ENCODE measurements at places on chromosomes 16 and 17.

DNA sequence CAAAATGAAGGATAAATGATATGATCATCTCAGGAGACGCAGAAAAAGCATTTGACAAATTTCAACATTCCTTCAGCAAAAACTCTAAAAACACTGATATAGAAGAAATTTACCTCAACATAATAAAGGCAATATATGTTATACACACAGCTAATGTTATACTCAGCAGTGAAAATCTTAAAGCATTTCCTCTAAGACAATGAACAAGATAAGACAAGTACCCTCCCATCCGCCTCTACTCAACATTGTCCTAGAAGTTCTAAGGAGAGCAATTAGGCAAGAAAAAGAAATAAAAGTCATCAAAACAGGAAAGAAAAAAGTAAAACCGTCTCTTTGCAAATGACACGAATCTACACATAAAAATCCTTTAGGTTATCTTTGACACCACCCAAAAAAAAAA, 1432.8 kb downstream of the CDH11 start:
- no peak for DNase-seq

DNA sequence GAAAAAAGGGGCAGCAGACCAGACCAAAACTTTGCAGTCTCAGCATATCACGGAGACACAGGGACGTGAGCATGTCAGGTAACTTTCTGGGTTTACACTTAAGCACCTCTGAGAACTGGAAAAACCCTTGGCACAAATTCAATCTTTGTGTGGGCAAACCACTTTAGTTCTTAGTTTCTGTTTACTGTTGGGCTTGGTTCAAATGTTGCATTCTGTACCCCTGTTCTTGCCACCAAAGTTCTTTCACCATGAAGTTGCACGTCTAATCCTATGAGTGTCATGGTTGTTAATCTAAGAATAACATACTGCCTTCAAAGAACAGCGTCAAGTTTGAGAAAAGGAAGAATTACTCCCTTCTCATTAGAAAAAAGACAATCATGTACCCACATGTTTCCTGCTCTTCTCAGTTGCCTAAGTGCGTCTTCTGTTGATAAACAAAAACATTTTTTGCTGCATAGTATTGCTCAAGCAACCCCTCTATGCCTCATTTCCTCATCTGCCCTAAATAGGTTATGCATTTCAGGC, 11.6 kb downstream of the KRT33A start:
- DNase-seq: peak; percentile 88

GRCh38 chr16:24493821-24494220, 45.5 kb upstream of the RBBP6 start:
- DNase-seq: no peak

DNA sequence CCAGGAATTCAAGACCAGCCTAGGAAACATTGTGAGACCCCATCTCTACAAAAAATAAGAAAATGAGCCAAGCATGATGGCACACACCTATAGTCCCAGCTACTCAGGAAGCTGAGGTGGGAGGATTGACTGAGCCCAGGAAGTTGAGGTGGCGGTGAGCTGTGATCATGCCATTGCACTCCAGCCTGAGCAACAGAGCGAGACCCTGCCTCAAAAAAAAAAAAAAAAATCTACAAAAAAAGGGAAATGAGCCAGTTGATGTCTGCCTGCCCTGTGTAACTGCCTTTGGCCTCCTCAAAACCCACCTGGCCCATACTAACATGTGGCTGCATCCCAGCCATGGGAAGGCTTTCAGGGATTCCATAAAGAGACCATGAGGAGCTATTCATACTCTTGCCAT, 4.5 kb downstream of the RANBP10 start:
- peak; percentile 53 for DNase-seq

GRCh38 chr17:69093279-69093789, 32.6 kb upstream of the ABCA9 start:
- no peak for DNase-seq

DNA sequence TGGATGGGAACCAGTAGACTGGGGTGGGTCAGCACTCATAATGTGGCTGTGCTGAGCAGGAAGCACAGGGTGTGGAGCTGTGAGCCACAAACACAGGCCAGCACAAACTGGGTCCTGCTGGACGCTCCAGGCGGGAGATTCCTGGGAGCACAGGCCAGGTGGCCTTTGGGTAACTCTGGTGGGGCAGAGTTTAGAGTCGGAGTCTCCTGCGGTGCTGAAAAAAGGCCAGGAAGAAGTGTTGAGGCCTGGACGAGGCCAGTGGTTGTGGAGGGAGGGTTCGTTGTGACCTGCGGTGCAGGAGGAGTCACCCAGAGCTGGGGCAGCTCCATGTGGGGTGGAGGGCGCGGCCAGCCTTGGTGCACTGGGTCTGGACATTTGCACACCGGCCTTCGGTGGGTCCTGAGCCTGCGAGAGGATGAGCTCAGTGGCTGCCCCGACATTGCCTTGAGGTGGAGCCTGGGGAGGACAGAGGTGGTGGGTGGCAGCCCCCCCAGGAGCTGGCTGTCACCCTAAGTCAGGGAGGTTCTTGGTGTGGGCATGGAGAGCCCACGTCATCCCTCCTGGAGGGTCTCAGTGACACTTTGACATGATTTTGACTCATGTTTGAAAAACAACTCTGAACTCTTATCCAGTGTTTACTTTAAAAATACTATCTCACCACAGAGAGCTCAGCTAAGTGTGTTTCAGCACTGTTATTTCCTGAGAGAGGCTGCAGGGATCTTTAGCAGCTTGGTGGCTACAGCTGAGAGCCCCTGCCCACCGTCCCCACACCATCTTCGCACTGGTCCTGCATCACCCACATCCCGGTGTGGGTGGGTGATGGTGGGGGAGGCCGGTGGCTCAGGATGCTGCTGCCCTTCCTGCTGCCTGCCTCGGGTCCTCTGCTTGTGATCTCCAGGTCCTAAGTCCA, 98.7 kb downstream of the NPIPB11 start:
- no peak for DNase-seq

DNA sequence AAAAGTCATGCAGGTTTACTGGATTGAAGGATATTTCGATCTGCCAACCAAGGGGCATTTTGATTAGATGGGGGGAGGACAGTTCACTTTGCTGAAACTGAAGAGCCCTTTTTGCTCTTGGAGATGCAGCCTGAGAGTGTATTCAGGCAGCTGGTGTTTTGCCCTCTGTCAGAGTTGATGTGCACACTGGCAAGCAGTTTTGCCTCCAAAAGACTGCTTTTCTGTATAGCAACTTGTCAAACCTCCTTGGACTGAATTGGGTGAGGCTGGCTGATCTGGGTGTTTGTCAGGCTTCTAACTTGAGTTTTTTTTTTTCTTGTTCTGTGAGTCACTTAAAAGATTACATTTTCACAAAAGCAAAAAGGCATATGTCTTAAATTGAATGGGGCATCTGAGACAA, 22.6 kb upstream of the ANKFN1 start:
- no peak for DNase-seq

GRCh38 chr17:4721203-4722135, 9.8 kb upstream of the MED11 start:
- DNase-seq: no peak

- DNase-seq: peak; percentile 79
Observed at GRCh38 chr17:48505788-48506187, 25.0 kb downstream of the HOXB1 start.

- no peak for DNase-seq
Observed at GRCh38 chr16:85014311-85014710, 3.0 kb upstream of the ZDHHC7 start.

DNA sequence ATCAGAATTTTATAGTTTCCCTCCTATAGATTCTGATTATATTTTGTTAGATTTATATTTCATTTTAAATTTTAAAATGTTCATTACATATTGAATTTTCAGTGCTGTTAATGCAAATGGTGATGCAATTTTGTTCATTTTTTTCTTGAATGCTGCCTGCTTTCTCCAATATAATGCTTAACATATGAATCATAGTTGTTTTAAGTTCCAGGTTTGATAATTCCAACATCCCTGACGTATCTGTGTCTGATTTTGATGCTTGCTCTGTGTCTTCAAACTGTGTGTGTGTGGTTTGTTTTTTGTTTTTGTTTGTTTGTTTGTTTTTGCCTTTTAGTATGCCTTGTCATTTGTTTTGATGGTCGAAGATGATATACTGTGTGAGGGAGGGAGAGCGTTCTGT, 134.7 kb upstream of the ELAC2 start:
- DNase-seq: no peak

DNA sequence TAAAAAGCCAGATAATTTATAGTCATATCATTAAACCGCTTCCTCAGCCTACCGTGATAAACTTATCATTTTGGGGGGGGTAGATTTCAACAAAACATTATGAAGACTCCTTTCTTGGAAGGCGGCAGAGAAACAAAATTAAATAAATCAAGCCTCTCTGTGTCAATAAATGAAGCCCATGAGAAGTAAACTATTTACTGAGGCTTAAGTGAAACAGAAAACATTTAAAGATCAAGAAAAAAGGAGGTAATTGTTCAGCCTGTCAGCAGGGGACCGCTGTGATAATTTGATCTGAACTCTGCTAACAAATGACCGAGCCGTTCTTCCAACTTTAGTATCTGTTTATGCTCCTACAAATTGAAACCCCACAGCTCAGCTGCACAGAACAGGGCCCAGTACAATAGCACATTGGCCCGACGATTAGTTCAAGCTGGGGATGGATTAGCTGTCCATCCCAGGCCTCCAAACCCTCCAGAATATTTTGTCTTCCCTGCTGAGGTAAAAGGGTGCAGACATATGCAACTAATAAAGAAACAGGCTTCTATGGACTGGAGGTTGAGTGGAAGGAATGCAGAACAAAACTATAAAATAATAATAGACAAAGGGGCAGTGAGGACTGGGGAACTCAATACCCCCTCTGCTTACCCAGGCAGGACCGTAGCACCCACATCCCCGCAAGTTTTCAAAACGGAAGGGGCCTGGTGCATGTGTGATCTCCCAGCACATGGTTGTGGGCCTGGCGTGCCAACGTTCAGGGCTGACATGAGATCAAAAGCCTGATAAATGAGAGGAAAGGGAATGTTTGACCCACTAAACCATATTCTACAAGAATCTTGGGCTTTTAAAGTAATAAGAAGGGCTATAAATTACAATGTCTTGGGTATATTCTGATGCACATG, 298.1 kb upstream of the IRX5 start:
- DNase-seq: no peak

DNA sequence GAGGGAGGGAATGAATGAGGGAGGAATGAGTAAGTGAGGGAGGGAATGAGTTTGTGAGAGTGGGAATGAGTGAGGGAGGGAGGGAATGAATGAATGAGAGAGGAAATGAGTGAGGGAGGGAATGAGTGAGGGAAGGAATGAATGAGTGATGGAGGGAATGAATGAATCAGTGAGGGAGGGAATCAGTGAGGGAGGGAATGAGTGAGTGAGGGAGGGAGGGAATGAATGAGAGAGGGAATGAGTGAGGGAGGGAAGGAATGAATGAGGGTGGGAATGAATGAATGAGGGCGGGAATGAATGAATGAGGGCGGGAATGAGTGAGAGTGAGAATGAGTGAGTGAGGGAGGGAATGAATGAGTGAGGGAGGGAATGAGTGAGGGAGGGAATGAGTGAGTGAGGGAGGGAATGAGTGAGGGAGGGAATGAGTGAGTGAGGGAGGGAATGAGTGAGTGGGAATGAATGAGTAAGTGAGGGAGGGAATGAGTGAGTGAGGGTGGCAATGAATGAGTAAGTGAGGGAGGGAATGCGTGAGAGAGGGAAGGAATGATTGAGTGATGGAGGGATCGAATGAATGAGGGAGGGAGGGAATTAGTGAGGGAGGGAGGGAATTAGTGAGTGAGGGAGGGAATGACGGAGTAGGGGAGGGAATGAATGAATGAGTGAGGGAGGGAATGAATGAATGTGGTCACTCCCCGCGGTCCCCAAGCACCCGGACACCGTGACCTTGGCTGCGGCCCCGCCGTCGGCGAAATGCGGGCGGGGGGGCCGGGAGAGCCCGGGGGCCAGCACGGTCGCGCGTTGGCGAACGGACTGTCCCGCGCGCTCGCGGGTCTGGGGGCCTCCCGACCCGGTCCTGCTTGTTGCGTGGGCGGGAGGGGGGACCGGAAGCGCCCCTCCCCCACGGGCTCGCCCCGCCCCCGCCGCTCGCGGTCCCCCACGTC, 1.1 kb upstream of the UBE2I start:
- no peak for DNase-seq

DNA sequence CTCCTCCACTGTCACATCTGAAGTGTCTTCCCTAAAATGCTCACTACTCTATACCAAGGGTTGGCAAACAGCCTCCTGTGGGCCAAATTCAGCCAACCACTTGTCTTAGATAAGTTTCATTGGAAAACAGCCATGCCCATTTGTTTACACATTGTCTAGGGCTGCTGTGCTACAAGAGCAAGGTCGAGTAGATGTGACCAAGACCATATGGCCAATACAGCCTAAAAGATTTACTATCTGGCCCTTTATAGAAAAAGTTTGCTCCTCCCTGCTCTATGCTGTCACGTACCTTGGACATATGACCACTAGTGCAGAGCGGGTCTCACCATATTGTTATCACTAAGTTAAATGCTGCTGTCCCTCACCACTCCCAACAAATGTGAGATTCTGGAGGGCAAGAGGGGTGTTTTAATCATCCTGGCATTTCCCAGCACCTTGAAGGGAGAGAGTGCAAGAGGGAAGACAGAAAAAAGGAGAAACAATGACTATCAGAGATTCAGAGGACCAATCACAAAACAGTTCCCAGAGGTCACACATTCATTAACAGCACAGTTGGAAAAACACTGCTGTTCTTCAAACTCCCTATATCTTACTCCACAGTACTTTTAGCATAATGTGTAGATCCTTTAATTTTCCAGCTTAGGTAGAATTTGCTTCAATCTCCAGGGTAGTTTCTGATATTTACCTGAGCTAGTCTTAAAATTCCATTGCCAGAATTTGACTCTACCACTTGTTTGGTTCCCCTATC, 13.2 kb downstream of the LSM12 start:
- no peak for DNase-seq

- no peak for DNase-seq
Observed at GRCh38 chr16:22120440-22120839, 28.1 kb downstream of the VWA3A start.

GRCh38 chr16:4370570-4371356, 885 bp upstream of the VASN start:
- no peak for DNase-seq

- peak; percentile 78 for DNase-seq
Observed at GRCh38 chr16:24013864-24014645, 178.3 kb downstream of the PRKCB start.

- DNase-seq: peak; percentile 64
Observed at GRCh38 chr17:40122999-40123810, 1.4 kb downstream of the MSL1 start.

- DNase-seq: no peak
Observed at GRCh38 chr17:80989586-80989913, 2.1 kb upstream of the CHMP6 start.
